ENCODE measurements at places on chromosomes 5 and 9.

- no peak for DNase-seq
These were observed 511.0 kb upstream of the TLE4 start for GRCh38 chr9:79060766-79061165.

DNA sequence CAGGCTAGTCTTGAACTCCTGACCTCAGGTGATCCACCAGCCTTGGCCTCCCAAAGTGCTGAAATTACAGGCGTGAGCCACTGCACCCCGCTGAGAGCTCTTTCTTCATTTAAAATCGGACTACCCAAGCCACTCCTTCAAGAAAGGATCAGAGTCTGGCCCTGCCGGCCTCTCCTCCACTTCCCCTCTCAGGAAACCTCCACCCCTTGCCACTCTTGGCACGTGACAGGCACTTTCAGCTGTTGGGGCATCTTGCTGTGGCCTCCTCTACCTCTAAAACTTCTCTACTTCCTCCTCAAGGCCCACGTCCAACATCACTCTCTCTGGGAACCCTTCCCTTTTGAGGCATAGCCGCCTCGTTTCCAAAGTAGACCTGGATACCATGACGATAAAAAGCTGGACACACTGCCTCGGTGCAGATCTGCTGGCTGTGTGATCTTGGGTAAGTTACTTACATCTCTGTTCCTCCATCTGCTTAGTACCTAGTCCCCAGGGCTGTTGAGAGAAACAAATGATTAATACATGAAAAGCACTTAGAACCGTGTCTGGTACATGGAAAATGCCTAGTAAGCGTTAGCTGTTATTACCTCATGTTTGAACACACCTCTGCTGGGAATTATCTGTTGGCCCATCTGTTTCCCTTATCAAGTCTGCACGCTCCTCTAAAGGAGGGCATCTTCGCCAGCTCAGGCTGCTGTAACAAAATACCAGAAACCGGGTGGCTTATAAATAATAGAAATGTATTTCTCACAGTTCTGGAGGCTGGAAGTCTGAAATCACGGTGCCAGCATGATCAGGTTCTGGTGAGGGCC lies 55.3 kb downstream of the SMIM23 start:
- no peak for DNase-seq

- peak; percentile 57 for DNase-seq
These were observed 37.4 kb downstream of the CPEB4 start for GRCh38 chr5:173925449-173926071.

- DNase-seq: no peak
These were observed 16.8 kb downstream of the ABCA1 start for GRCh38 chr9:104911032-104911607.

- no peak for DNase-seq
These were observed 259.3 kb upstream of the SLC30A5 start for GRCh38 chr5:68834491-68834981.

- no peak for DNase-seq
These were observed 24.9 kb upstream of the NEURL1B start for GRCh38 chr5:172616136-172616535.

DNA sequence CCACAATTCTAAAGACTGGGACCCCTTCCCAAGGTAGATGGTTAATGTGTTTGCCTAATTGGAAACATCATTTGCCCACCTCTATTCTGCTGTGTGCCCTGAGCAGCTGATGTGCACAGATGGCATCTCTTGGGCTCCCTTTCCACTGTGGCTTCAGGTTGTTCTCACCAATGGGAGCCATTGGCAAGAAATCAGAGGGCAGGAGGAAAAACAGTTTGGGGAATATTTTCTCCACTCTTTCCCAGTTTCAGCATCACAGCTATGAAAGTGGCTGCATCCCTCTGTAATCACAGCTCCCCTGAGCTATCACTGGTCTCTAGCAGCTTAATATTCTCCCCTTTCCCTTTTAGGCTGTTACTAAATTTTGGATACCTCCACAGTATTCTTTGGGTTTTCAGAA lies 911.6 kb upstream of the SEMA6A start:
- no peak for DNase-seq

GRCh38 chr5:56545016-56545415 lies 270.3 kb upstream of the MAP3K1 start:
- DNase-seq: no peak

GRCh38 chr9:88803546-88804253 lies 187.6 kb upstream of the S1PR3 start:
- DNase-seq: no peak

DNA sequence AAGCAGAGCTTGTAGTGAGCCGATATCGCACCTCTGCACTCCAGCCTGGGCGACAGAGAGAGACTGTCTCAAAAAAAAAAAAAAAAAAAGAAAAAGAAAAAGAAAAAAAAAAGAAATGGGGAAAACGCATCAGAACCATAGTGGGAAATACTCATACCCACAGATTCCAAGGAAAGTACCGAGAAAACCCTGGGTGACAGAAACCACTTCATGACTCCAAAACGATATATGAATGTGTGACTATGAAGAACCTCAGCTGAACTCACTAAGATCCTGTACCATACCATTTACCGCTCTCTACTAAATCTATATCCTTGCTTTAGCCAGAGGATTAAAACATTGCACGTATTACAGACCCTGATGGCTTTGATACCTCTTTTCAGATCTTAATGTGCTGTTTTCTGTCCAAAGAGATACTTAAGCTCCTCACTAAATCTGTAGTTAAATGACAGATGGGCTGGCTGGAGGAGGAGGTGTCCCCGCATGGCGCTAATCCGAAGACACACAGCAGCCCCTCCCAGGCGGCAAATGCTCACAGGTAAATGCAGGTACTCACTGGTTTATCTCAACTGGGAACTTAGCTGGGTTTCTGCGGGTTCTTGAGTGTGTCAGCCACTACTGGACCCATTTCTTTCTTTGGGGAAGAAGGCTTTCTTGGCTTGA lies 2.8 kb downstream of the LPCAT1 start:
- no peak for DNase-seq

DNA sequence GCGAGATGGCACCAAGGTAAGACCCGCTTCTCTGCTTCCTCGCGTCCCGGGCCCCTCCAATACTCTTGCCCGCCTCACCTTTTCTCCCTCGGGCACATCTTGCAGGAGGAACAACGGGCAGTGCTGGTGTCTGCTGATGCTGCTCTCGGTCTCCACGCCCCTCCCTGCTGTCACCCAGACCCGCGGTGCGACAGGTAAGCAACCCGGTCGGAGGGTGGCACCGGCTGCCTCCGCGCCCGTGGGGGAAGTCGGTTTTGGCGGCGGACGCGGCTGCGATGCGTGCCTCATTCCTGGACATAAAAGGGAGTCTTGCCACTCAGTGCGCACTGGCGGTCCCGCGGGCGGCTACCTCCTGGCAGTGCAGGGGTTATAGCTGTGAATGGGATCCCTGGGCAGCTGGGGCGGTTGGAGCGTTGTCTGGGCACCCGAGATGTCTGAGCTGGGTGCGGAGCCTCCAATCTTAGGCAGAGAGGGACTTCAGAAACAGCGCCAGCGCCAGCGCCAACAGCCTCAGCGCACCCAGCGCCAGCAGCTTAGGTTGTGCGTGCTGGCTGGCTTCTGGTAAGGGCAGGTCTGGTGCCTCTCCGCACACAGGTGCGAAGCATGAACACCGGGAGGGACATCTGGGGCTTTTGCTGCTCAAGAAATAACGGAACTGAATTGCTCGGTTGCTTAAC lies 488 bp downstream of the COL15A1 start:
- DNase-seq: no peak

GRCh38 chr5:124238350-124238749 lies 508.1 kb downstream of the ZNF608 start:
- no peak for DNase-seq

- DNase-seq: no peak
These were observed 42.4 kb upstream of the LARP1 start for GRCh38 chr5:154712518-154713437.

DNA sequence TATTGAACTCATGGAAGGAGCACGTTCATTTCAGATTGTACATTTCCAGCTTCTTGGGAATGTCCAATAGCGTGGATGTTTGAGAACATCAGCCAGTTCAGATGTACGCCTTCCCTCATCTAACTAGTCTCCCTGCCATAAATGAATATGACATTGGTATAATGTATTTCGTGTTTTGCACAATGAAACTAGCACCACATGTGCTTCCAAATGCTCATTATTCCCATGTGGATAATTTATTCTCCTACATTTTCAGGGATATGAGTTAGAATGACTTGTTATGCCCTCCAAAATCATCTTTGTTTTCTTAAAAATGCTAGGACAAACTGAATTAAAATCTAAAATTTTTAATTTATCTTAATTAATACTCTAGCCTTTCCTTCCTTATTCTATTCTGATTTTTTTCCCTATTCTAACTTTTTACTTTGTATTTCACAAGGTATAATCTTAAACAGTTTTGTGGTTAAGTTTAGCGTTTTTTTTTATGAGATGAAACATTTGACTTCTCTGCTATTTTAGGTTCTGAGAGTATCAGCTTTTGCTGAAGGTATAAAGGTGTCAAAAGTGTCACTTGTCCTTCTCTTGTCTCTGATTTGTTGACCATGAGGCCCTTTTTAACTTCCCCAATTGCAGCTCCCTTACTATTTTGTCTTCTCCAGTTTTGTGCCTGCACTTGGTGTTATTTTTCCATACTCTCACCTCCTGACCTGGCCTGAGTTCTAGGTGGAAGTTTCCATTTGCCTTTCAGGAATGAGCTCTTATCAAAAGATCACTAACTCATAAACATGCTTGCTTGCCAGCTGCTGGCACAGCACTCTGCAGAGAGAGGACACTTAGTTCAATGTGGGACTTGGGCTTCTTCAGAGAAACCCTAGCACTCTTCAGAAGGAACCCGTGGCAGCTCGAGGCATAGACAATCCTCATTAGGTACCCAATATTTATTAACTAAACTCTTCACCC lies 106.8 kb downstream of the FRMD3 start:
- no peak for DNase-seq

- peak; percentile 85 for DNase-seq
These were observed 74.2 kb upstream of the ADCY2 start for GRCh38 chr5:7321724-7322123.

GRCh38 chr5:63401436-63402046 lies 560.7 kb downstream of the HTR1A start:
- DNase-seq: peak; percentile 41

GRCh38 chr5:179475208-179475751 lies 75.1 kb upstream of the RUFY1 start:
- no peak for DNase-seq

- DNase-seq: peak; percentile 78
These were observed 56.4 kb downstream of the NEURL1B start for GRCh38 chr5:172697123-172698121.

DNA sequence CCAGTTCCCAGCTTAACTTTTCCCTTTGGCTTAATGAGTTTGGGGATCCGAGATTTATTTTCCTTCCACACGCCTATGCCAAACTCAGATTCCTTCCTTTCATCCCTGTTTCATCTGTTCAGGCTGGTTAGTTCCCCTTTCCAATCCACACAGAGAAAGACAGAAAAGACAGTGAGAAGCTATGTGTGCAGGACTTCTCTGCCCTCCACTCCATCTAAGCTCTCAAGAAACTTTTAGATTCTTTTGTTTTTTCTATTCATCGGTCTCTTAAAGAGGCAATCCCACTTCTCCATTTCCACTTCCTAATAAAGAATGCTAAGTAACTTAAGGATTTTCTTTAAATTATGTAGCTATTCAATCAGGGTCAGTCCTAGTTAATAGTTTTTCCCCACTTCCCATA lies 11.2 kb downstream of the ITGA1 start:
- no peak for DNase-seq

DNA sequence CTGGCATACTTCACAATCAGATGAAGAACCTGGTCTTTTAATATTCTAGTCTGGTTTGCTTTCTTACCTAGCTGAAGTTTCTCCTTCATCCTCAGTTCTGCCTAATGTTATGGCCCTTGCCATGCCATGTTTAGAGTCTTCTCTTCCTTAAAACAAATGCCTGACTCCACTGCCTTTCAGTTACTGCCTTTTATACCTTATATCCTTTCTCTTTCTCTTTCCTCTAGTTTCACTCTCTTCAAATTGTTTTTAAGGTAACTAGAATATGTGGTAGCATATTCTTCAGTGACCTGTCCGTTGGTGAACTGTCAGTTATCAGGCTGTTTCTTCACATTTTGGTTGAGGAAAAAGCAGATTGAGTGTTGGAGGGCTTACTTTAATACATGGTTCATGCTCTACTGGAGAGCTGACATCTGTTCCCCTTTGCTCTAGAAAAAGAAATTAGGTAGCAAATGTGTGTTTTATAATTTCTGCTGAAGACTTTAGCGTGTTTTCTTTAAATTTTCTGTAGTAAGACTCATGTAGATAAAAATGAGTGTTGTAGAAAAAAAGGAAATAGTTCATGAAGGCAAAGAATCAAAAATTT lies 103.8 kb downstream of the DMXL1 start:
- DNase-seq: no peak

DNA sequence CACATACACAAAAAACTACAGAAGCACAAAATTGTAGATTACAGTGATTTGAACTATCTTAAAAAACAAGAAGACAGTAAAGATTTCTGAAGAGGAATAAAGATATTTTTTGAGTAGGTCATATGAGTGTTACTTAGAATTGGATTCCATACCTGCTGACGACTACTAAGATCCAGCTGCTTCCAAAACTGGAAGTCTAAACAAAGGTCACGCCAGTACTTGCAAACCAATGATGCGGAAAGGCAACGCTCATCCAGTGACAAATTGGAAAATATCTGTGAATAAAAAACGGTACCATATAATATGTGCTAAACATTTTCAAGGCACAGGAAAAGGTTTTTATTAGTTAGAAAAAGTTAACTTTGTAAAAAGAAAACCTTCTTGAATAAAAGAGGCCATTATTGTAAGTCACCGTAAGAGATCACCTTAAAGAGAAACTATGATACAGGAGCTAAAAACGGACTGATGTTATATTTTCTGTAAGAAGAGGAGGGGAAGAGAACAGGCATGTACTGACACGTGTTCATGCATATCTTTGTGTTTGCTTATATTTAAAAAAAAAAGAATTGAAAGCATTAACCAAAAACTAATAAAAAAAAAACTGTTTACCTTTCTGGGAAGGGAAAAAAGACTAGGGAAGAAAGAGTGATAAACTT lies 14.1 kb downstream of the FBXL17 start:
- DNase-seq: no peak

GRCh38 chr5:139908749-139909148 lies 113.1 kb downstream of the PSD2 start:
- DNase-seq: no peak

DNA sequence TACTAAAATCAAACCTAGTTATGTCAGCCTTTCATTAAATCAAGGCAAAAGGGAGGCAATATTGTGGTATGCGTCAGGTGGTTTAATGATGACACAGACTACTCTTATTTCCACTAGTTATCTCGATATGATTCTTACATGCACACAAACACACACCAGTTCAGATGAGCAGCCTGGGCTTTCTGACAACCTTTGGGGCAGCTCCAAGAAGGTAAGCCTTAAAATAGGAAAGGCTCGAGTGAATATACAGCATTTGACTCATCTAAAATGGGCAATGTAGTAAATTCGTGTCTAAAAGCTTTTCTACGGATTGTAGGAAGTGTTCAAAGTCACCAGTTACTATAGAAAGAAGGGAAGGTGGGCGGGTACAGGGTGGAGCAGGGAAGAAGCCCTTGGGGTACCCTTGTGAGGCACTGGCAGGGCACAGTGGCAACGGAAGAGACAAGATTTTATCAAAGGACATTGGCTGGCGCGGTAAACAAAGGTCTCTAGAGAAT lies 1.9 kb downstream of the ANKH start:
- no peak for DNase-seq
